ENCODE measurements at places on chromosomes 3 and 15.

GRCh38 chr15:60614862-60615771 is 136.2 kb upstream of the ICE2 start:
- no peak for DNase-seq

DNA sequence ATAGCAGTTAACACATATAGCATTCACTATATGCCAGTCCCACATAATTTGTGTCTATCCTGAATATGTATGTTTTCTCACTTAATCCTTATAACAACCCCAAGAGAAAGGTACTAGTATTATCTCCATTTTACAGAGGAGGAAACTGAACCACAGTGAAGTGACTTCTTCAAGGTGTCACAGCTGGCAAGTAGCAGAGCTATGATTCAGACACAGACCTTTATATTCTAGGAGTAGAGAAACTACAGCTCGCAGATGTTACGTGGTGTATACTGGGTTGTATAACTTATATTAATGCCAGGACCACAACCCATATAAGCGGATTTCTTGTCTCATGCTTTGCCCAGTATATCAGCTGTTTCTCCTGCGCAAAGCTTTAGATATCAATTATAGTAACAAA is 29.5 kb upstream of the ICE2 start:
- DNase-seq: no peak

- DNase-seq: no peak
Measured at GRCh38 chr3:33575311-33575710, 135.1 kb upstream of the UBP1 start.

DNA sequence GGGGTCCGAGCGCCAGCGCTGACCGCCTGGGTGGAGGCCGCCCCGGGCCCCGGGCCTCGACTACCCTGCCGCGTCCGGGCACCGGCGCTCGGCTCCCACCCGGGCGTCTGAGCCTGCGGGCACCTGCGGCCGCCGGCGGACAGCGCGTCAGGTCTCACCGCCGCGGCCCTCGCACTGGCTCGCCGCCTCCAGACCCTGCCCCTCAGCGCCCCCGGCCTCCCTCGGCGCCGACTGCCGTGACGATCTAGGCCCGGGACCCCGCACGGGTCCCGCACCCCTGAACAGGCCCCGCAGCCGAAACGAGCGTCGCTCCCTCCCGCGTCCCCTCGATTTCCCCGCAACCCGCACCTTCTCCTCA is 297 bp downstream of the PRC1 start:
- no peak for DNase-seq

GRCh38 chr3:113096188-113096892 is 105.6 kb downstream of the GTPBP8 start:
- DNase-seq: no peak

DNA sequence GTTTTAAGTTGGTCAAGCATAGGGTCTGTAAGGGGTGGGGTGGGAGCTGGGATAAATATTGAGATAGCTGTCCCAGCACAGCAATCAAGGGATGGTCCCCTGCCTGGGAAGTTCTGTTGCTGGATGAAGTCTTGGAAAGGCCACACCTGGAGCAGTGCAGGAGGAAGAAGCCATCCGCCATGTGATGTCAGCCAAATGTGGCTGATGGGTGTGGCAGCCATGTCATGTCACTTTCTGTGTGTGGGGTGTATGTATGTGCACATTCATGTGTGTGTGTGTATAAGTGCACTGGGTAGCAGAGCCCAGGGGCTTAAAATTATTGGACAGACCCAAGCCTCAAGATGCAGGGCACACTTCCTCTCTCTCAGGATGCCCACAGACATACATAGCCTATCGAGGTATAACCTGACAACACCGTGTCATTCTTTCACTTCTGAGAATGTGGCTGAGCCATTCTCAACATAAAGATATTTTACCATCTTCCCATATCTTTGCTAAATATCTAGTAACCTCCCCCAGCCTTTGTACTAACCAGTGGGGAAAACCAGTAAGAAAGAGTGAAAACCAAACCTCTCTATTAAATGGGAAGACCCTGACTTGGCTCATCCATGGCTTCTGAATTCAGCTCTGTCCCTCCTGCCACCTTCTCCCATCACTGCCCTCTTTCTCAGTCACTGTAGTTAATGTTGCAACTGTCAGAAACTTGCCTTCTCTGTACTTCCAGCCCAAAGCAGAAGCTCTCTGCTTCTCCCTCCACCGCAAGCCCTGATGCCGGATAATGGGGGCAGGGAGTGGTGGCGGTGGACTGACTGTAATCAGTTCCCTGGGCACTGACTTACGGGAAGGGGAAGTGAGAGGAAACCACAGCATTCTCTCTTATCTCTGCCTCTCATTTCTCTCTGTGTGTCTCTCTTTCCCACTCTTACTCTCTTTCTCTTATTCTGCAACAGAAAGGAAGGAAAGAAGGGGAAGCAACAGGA is 11.2 kb downstream of the TNFSF10 start:
- DNase-seq: no peak

DNA sequence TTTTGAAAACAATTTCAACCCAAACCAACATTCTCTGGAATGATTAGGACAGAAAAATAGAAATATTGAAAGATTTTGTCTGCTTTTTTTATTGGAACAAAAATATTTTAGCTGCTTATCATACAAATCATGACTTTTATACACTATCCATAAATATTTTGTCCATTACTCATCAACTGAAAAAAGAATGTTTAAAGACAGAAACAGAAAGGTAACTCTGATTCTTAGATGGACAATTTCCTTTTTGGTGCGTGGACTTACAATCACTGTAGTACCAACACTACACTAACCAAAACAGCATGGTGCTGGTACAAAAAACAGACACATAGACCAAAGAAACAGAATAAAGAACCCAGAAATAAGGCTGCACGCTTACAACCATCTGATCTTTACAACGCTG is 582.8 kb upstream of the CCDC54 start:
- DNase-seq: no peak

DNA sequence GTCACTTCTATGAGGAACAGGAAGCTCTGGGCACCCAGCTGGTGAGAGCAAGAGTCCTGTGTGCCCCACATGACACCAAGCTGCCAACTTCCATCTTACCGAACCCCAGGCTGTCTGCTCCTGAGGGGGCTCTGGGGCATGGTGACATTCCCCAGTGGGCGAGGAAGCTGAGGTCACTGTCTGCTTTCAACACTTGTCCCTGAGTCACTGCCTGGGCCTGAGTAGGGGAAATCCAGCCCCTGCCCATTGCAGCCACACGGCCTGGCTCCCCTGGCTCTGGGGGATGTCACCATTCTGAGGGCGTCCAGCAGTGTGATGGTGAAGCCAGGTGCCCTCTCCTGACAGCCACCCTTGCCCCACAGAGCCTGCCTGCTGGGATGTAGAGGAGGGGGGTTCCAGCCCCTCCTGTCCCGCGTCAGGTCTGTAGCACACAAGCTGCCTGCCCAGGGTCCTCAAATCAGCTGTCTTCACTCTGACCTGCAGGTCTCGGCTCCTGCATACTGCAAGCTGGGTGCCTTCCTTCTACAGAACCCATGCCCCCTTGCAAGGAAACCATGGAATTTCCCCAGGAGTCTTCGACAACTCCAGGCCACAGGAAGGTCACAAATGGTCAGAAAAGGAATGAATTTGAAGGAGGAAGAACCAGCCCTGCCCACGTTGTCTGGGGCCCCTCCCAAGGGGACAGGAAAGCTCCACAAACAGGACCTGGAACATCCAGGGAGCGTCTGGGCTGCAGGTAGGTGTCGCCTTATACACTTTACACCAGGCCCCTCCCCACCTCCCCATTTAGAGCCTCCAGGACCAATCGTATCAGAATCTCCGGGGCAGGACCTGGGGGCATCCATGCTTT is 69.9 kb upstream of the GATM start:
- no peak for DNase-seq

GRCh38 chr15:74294010-74294409 is 57.9 kb downstream of the CCDC33 start:
- no peak for DNase-seq

- DNase-seq: no peak
Measured at GRCh38 chr15:64943512-64944225, 32.0 kb downstream of the ANKDD1A start.

- DNase-seq: no peak
Measured at GRCh38 chr3:178517665-178518334, 18.4 kb upstream of the KCNMB2 start.

GRCh38 chr3:171442184-171442583 is 18.0 kb downstream of the TNIK start:
- DNase-seq: no peak

DNA sequence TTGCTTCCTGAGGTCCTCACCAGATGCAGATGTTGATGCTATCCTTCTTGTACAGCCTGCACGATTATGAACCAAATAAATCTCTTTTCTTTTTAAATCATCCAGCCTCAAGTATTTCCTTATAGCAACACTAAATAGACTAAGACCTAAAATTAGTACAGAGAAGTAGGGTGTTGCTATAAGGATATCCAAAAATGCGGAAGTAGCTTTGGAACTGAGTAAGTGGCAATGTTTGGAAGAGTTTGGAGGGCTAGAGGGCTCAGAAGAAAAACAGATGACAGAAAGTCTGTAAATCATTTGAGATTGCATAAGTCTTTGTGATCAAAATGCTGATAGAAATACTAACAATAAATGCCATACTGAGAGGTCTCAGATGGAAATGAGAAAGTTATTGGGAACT is 894.9 kb downstream of the DIPK2A start:
- no peak for DNase-seq

GRCh38 chr3:4425707-4426106 is 41.4 kb downstream of the SUMF1 start:
- peak; percentile 32 for DNase-seq

DNA sequence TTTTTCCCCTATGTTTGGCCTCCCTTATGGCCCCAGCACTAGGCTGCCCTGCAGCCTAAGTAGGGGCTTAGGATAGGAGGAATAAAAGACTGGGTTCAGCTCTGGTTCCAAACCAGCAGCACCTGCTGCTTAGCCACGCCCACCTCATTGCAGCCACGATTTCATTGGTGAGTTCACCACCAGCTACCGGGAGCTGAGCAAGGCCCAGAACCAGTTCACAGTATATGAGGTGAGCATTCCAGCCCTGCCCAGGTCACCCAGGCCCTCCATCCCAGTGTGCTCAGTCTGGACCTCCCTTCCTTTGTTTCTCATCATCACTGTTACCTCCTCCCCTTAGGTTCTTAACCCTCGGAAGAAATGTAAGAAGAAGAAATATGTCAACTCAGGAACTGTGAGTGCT is 11.5 kb downstream of the CPNE9 start:
- no peak for DNase-seq

- DNase-seq: no peak
Measured at GRCh38 chr15:87201986-87202385, 1054.6 kb downstream of the NTRK3 start.

- DNase-seq: no peak
Measured at GRCh38 chr15:77440378-77440999, 19.8 kb downstream of the HMG20A start.

- no peak for DNase-seq
Measured at GRCh38 chr15:100457201-100457600, 71.5 kb downstream of the CERS3 start.

DNA sequence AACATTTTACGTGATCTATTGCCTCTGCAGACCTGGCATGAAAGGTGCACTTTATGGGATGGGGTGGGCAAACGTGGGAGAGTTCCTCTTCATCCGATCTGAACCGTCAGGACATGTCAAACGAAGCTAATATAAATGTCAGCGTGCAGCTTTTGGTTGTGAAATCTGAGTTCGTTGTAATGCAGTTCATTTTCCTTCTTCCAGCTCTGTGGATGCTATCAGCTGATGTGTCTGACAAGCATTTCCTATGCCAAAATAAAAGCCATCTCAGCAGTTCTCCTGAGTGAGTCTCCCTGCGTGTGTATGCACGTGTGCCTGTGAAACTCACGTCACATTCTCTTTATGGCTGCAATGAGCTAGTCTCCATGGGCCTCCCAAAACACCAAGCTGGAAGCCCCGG is 512.3 kb downstream of the MCTP2 start:
- DNase-seq: no peak

- no peak for DNase-seq
Measured at GRCh38 chr3:41286305-41286704, 87.0 kb downstream of the CTNNB1 start.

DNA sequence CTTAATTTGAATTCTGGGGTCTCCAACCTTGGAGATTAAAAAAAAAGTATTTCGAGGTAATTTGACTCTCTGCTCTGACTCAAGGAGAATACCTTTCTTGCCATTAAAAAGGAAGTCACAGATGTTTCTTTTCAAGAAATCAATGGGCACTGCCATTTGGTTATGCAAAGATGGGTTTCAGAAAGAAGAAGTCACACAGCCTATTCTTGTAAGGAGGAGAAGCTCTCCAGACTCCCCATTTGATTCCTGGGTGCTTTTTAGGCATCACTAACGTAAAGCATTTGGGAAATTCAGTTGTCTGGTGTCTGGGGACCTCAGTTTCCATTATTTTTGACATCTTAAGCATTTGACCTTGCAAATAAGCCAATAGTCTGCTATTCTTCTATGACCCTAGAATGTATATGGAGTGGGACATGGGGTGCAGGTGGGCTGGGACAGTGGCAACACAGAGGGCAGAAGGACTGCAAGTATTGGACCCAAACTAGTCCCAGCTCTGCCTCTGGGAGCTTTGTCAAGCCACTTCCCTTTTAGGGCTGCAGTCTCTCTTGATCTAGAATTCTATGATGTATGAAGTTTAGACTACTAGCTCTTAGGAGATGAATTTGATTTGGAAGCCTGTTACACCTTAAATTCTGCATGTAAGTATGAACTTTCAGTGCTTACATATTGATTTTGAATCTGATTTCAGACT is 27.8 kb downstream of the IL5RA start:
- no peak for DNase-seq

- DNase-seq: no peak
Measured at GRCh38 chr15:49418811-49419210, 4.2 kb upstream of the FGF7 start.

- no peak for DNase-seq
Measured at GRCh38 chr3:190596349-190597285, 82.7 kb downstream of the IL1RAP start.

- no peak for DNase-seq
Measured at GRCh38 chr15:26376243-26376642, 396.6 kb downstream of the GABRB3 start.

- no peak for DNase-seq
Measured at GRCh38 chr15:58404020-58404419, 27.8 kb upstream of the LIPC start.

DNA sequence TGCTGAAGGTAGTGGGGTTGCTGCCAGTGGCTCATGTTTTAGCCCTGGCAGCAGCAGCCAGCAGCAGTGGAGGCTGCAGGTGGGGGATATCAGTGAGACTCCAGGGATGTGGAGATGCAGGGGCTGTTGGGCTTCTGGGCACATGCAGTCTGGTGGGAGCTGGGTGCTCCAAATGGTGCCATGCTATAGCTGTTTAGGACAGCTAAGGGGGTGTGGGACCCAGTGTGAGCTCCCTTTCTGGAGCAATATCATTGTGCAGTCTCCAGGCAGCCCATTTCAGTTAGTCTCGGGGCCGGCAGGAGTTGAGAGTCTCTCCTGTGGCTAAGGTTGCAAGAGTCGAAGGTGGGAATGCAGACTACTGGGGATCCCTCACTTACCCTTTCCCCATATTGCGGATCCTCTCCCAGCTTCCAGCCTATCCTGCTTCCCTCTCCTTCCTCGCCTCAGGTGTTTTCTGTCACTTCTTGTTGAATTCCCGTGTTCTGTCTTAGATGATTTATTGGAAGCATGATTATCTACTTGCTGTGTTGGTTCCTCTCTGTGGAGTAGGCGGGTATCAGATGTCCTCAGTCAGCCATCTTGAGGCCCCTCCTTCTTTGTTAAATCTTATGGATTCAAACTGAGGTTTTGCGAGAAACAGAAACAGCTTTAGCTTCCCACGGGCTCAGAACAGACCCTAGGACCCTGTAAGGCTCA is 112.0 kb downstream of the FAM43A start:
- DNase-seq: no peak

GRCh38 chr15:72153269-72154000 is 35.2 kb downstream of the SENP8 start:
- no peak for DNase-seq

- no peak for DNase-seq
Measured at GRCh38 chr3:111810909-111811308, 48.2 kb upstream of the PHLDB2 start.
